Endodermal cell (in vitro differentiated cells): ENCODE measurements at places on chromosomes 1 and 21. TPM values are rescaled to one million over a fixed set of nuclear protein-coding genes. Genes with fewer than 3 reads are reported as not detected.

- no peak for DNase-seq
Measured at GRCh38 chr1:39431927-39432326, 59.5 kb upstream of the BMP8A start.

DNA sequence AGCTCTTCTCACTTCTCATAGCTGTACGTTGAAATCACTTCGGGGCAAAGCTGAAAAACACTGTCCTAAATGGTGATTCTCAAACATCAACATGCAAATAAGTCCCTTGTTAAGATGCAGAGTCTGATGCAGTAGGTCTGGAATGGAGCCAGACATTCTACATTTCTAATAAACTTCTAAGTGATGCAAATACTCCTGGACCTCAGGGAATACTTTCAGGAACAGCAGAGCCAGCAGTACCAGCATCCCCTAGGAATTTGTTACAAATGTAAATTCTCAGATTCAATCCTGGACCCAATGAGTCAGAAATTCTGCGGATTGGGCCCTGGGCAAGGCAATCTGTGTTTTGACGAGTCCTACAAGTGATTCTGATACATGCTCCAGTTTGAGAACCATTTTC, 152.3 kb downstream of the PCNX2 start:
- no peak for DNase-seq

GRCh38 chr1:102550729-102551384, 554.1 kb upstream of the OLFM3 start:
- peak; percentile 91 for DNase-seq

- DNase-seq: peak; percentile 37
Measured at GRCh38 chr1:5913876-5914275, 78.3 kb downstream of the NPHP4 start.

- no peak for DNase-seq
Measured at GRCh38 chr1:47031059-47031458, 7.6 kb downstream of the CYP4X1 start.

DNA sequence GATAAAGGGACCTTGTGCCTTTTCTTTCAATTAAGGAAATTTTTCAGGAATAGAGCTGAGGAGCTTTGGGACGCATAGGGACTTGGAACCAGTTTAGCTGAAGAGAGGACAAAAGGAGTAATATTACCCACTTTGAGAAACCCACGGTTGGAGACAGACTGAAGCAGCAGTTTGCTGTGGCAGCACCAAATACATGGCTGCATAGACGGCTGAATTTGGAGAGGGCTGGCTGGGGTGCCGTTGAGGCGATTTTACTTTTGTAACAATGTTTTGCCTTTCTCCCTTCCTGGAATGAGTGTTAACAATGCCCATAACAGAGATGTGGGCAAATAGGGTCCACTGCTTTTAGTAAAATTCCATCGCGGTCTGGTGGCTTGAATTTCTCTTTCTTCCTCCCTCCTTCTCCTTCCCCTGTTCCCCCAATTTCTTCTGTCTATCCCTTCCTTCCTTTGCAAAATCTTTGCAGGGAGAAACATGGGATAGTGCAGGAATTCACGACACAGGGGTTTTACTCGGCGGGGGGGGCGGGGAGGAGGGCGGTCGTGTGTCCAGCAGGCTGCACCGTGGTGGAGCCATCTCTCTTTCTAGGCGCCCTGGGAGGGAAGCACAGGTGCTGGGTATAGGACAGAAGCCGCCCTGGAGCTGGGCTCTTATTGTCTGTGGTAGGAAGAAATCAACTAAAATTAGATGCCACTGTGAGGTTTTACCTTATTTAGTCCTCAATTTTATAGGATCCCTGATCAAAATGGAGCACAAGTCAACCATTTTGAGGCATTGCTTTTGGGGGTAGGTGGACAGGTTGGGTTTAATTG, 6.8 kb downstream of the LHX4 start:
- DNase-seq: no peak

DNA sequence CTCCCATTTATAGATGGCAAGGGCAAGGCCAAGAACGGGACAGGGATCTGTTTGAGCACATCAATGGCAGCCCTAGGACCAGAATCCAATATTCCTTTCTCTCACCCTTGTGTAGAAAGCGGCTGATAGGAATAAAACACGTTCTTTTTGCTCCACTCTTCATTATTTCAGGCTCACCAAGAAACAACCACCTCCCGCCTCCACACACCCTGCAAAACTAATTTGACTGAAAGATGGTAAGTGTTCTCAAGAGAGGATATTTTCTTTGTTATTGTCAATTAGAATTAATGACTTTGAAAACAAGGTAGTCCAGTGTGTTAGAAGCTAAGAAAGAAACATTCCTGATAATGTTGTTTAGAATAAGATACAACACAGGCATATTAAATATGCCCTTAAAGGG, 11.9 kb upstream of the KNCN start:
- DNase-seq: no peak

DNA sequence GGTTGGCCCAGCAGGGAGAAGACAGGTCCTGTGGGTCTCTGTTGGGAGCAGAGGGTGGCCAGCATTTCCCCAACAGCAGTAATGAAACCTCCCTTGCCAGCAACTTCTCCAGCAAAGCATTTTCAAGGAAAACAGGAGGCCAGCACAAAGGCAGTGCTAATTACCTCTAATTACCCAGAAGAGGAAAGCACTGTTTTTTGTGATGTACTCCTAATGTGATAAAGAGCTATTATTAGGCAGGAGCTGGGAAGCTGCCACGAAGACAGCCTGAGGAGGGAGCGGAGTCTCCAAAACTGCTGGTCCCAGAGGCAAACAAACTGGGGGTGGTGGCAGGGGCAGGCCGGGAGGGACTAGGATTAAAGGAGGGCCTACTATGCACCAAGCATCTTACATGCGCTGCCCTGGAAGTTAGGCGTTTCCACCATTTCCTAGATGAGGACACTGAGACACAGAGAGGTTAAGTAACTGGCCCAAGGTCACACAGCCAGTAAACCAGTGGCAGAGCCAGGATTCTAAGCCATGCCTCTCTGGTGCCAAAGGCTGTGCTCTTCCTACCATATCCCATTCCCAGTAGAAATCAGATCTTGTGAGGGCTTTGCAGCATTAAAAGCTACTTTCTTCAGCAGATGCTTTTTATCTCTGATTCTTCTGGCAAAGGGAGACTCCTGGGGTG, 24.5 kb downstream of the HTR6 start:
- no peak for DNase-seq

- DNase-seq: no peak
Measured at GRCh38 chr1:190129366-190129765, 348.3 kb downstream of the BRINP3 start.

DNA sequence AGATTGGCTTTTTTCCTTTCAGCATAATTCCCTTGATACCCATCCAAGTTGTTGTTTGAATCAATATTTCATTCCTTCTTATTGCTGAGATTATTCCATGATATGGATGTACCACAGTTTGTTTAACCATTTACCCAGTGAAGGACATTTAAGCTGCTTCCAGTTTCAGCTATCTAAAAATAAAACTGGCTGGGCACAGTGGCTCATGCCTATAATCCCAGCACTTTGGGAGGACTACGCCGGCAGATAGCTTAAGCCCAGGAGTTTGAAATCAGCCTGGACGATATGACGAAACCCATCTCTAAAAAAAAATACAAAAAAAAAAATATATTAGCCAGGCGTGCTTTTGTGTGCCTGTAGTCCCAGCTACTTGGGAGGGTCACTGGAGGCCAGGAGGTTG, 32.6 kb downstream of the SEMA6C start:
- no peak for DNase-seq

GRCh38 chr1:63261736-63262458, 60.5 kb upstream of the FOXD3 start:
- DNase-seq: no peak

GRCh38 chr1:66924756-66925557, at the start of the genes DNAI4 and MIER1:
Gene DNAI4 (minus strand): TSS chr1:66924856. CDS start chr1:66924831, 25 bp downstream.
Gene MIER1 (plus strand): TSS chr1:66924990. CDS start chr1:66925029, 39 bp downstream.
- DNase-seq: peak; percentile 99

Gene CELA2A
- total RNA-seq: not detected in 3 replicates

Gene PPM1J
- total RNA-seq: 5.7 to 9.6 TPM (median 6.7 TPM) in 3 replicates

Gene DPT
- not detected in 2 replicates for total RNA-seq

Gene CFHR5
- not detected in 2 replicates for total RNA-seq

Gene TRIM67
- 0.04 to 0.08 TPM in 2 of 3 replicates, not detected in the other for total RNA-seq
